ENCODE measurements at places on chromosomes 3 and 15.

- no peak for DNase-seq
These were observed 96.0 kb downstream of the TBC1D2B start for GRCh38 chr15:77981281-77982126.

DNA sequence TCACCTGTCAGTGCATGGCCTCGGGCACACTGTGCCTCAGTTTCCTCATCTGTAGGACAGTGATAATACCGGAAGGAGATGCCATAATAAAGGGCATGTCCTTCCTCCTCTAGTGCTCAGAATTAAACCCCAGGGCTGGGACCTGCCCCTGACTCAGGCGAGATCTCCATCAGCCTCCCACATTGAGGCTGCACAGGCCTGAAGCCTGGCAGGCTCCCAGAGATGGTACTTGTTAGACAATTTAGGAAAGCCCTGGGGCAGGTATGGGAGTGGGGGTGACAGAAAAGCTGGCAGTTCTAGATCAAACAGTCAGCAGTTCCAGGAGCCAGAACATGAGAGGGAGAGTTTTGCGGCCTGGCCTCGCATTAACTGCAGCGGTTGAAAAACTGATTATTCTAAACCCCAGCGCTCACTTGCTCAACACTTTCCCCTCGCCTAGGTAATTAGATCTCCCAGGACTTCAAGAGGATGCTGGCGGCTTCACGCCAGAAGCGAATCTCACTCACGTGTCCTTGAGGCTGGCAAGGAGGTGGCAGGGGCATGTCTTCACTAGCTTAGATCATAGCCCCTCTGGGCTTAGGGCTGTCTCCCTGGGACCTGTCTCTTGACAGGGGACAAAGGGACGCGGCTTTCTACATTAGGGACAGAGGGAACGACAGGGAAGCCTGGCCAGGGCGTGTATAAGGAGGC, 73.1 kb downstream of the ATP2B2 start:
- no peak for DNase-seq

GRCh38 chr3:188349351-188349901, 195.5 kb downstream of the LPP start:
- DNase-seq: no peak

- DNase-seq: no peak
These were observed 98.4 kb downstream of the SNRPN start for GRCh38 chr15:25053000-25053815.

GRCh38 chr15:79376383-79376782, 55.8 kb upstream of the MINAR1 start:
- no peak for DNase-seq

- no peak for DNase-seq
These were observed 4.6 kb upstream of the CTNNB1 start for GRCh38 chr3:41194701-41195100.

GRCh38 chr15:91476861-91477260, 376.6 kb upstream of the SLCO3A1 start:
- no peak for DNase-seq

GRCh38 chr15:78620527-78621421, at the start of gene CHRNA3:
Gene CHRNA3, minus strand, starts transcription at chr15:78620996. Its CDS starts 202 bp downstream, at chr15:78620794.
- no peak for DNase-seq

DNA sequence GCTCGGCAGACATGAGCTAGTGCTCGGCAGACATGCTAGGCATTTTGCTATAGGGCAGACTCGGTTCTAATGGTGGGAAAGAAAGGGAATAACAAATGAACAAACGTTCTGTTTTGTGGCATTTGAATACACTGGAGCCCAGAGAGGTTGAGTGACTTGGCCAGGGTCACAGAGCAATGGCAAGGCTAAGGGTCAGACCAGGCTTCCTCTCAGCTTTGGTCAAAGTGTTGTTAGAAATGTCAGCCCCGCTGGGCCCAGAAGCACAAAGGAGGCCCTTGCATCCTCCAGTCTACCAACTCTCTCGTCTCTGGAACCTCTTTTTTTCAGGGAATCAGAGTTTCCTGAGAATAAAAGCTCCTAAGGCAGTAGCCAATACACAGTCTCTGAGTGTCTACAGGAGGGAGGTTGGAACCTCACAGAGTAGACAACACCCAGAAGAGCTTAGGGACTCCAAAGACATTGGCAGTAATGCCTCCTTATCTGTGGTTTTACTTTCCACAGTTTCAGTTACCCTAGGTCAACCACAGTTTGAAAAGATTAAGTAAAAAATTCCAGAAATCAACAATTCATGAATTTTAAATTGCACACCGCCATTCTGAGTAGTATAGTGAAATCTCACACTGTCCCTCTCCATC, 47.3 kb downstream of the SSUH2 start:
- DNase-seq: no peak

- DNase-seq: no peak
These were observed 2.1 kb upstream of the USP3 start for GRCh38 chr15:63502137-63502766.

GRCh38 chr3:16059081-16059537, 115.4 kb upstream of the GALNT15 start:
- no peak for DNase-seq

DNA sequence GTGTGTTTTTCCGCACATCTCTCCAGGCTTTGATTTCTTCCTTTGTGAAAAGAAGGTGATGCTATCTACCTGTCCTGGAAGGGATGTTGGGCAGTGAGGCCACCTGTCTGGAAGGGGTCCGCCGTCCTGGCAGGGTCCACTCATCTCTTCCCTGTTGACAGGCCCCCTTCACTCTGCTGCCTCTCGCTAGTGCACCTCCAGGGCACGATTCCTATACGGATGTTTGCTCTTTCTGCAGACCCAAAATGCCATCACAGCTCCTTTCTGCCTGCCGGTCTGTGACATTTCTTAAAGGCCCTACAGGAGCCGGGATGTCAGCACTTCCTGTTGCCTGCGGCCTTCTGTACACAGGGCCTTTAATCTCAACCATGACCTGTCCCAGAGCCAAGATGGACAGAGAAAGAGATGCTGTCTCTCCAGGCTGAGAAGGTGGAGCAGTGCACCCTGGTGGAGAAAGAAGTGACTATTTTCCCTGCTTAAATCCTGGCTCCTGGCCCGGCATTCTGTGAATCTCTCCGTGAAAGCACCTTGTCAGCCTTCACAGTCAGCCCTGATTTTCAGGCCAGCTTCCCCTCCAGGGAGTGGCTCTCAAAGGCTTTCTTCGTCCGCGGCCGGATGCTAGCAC, 7.4 kb downstream of the FAM3D start:
- no peak for DNase-seq

DNA sequence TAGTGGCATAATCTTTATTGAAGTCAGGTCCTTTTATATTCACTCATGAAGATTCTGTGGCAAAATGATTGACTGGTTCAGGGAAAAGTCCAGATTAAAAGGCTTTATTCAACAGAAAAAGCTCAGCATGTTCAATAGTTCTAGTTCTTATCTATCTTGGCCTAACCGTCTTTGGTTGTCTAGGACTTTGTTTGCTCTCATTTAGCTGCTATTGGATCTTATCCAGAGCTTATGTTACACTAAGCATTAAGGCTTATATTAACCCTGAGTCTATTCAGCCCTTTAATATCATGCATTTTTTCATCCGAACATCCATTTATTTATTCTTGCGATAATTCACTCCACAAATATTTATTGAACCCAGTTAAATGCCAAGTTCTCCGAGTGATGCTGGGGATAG, 601.0 kb upstream of the SGO1 start:
- DNase-seq: no peak

GRCh38 chr15:85174521-85174920, 192.9 kb downstream of the PDE8A start:
- DNase-seq: no peak

GRCh38 chr3:155504682-155505081, 211.2 kb upstream of the STRIT1 start:
- DNase-seq: no peak

- no peak for DNase-seq
These were observed 22.0 kb downstream of the CMTM6 start for GRCh38 chr3:32480604-32481003.

- no peak for DNase-seq
These were observed 70.1 kb downstream of the UQCC5 start for GRCh38 chr3:52606373-52607085.

GRCh38 chr3:125148836-125149235, 63.7 kb downstream of the SLC12A8 start:
- no peak for DNase-seq

DNA sequence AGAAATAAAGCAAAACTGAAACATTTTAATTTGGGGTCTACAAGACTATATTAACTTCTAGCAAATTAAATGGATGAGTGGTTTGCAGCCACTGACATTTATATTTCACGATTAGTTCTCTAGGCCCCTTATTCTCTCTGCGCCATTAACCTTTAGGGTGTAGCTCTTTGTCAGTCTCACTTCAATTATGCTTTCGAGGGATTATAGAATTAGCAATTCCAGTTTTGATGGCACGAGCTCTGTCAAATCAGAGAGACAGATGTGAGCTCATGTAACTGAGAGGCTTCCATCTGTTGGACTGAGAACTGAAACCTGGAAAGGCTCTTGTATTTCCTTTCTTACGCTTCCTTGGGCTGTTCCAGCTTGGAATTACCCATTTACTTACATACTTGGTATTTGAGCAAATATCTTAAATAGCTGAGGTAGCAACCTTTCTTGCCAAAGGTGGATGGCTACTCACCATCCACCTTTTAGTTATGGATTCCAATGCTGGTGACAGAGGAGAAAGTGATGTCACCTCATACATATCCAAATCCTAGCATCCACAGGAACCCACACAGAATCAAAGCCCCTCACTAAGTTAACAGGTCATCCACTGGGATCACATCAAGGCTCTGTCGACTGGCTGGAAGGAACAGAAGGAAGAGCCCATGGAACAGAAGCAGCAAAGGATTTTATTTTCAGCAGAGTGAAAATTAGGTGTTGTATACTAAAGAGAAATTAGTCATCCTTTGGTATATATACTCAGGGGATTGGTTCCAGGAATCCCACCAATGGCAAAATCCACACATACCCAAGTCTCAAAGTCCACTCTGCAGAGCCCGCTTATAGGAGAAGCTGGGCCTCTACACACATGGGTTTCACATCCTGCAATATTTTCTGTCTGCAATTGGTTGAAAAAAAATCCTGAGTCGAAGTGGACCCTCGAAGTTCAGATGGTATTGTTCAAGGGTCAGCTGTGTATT, 20.8 kb downstream of the VGLL4 start:
- DNase-seq: no peak

DNA sequence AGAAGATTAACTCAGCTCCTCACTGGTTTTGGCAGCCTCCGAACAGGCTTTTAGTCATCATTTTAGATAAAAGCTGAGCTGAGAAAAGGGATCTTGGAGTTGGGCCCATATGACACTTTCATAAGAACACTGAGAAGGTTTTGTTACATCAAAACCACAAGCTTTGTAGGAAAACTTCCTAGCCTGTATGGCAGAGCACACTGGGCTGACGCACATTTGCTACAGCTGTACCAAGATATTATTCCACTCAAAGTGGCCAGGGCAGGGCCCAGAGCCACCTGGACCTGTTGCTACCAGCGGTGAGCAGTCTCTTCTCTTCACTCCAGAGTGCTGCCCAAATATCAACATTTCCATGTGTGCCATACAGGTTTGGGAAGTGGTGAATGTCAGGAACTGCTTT, 160.5 kb upstream of the CCDC54 start:
- no peak for DNase-seq

DNA sequence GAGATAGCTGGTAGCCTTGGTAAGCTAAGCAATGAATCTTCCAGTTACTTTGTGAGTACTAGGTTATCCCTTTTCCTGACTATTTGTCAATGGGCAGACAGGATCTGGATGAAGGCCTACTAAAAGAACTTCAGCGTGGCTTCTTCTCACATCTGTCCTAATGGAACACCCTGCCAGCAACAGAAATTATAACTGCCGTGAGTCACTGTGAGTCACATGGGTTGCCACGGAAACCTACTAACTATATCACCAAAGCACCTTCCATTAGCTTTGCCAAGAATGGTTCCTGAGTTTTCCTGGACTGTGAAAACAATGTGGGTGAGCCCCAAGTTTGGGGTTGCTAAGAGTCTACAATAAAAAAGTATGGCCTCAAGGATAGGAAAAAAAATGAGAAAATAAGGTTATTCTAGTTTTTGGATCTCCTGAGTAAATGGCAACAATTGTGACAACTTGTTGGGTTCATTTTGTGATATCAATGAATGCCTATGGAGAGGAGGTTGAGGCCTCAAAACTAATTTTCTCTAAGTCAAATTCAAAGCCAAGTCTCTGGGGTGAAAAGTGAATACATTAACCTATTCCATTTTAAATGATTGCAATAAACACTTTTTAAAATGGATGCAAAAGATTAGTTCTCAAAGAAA, 195.1 kb upstream of the ICE2 start:
- peak; percentile 54 for DNase-seq

- DNase-seq: no peak
These were observed 216.3 kb upstream of the TLE3 start for GRCh38 chr15:70314018-70314354.

All from CD4-positive, alpha-beta T cell treated with Interleukin-6 for 4 hours (primary cell).